Stimulated activated CD4-positive, alpha-beta T cell treated with anti-CD3 and anti-CD28 coated beads, Interleukin-4, amount 100 ng/mL, for 4 hours (primary cell): ENCODE measurements at places on chromosomes 1 and 21.

- no peak for DNase-seq
These were observed 2.9 kb upstream of the CD46 start for GRCh38 chr1:207748737-207749528.

- DNase-seq = no peak
These were observed 62.6 kb downstream of the SPAG17 start for GRCh38 chr1:118122234-118123004.

GRCh38 chr1:209154912-209155311 is 428.6 kb upstream of the CAMK1G start:
- DNase-seq = no peak

DNA sequence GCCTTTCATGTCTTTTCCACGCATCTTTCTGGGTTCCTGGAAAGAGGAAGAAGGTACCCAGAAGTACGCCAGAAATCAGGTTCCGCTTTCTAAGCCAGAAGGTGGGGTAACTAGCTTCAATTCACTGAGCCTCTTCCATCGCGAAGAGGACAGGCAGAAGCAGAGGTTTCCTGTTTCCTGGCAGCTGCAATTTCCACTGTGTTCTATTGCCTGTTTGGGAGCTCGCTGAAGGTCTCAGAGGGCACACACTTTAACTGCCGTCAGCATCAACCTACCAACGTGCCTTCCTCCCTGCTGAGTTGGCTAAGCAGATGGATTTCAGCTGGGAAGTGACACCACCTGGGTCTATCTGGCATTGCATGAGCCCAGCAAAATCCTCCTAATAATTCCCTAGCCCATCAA is 10.0 kb downstream of the NCF2 start:
- no peak for DNase-seq
